NCI-H2171 (cell line): ENCODE measurements at places on chromosomes 1 and 21.

DNA sequence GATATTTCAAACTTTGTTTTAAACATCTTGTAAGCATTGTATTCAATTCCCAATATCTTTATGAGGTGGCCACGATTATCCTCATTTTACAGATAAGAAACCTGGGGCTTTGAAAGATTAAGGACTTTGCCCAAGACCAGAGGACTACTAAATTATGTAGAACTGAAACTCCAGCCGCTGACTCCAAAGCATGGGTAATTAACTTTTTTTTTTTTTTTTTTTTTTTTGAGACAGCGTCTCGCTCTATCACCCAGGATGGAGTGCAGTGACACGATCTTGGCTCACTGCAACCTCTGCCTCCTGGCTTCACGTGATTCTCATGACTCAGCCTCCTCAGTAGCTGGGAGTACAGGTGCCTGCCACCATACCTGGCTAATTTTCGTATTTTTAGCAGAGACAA is 68.7 kb downstream of the ALG14 start:
- no peak for DNase-seq

GRCh38 chr21:21102896-21103295 is 104.7 kb downstream of the NCAM2 start:
- DNase-seq = no peak

- no peak for DNase-seq
These were observed 3.5 kb upstream of the ACBD6 start for GRCh38 chr1:180505732-180506335.

DNA sequence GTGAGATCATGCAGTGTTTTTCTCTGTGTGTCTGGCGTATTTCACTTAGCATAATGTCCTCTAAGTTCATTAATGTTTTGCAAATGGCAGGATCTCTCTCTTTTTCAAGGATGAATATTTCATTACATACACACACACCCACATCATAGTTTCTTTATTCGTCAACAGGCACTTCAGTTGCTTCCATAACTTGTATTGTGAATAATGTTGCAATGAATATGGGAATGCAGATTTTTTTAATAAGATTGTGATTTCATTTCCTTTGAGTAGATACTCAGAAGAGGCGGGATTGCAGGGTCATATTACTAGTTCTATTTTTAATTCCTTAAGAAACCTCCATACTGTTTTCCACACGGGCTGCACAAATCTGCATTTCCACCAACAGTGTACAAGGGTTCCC is 134.0 kb downstream of the CLEC20A start:
- DNase-seq = no peak

DNA sequence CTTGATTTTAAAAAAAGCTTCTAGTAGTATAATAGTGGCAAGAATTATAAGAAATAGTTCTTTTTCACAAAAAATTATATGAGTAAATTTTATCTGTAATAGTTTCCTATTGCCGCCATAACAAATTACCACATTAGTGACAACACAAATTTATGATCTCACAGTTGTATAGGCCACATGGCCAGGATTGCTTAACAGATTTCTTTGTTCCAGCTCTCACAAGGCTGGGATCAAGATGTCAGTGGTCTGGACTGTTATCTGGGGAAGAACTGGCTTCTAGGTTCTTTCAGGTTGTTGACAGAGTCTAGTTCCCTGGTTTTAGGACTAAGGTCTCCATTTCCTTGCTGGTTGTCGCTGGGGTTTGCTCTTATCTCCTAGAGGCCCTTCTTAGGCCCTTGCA is 236.4 kb downstream of the USP25 start:
- no peak for DNase-seq

GRCh38 chr1:180534214-180534613 is 24.6 kb upstream of the OVAAL start:
- DNase-seq = no peak

GRCh38 chr1:158371188-158371953 is 17.7 kb downstream of the CD1E start:
- no peak for DNase-seq

GRCh38 chr21:42191696-42192595 is 27.0 kb upstream of the ABCG1 start:
- peak; percentile 10 for DNase-seq

- peak; percentile 91 for DNase-seq
These were observed 44.9 kb downstream of the GFI1 start for GRCh38 chr1:92441697-92442342.

- no peak for DNase-seq
These were observed 13.8 kb downstream of the LYST start for GRCh38 chr1:235852887-235853286.

GRCh38 chr1:184166485-184166884 is 115.0 kb downstream of the TSEN15 start:
- no peak for DNase-seq
